ENCODE measurements at places on chromosomes 2 and 18.

DNA sequence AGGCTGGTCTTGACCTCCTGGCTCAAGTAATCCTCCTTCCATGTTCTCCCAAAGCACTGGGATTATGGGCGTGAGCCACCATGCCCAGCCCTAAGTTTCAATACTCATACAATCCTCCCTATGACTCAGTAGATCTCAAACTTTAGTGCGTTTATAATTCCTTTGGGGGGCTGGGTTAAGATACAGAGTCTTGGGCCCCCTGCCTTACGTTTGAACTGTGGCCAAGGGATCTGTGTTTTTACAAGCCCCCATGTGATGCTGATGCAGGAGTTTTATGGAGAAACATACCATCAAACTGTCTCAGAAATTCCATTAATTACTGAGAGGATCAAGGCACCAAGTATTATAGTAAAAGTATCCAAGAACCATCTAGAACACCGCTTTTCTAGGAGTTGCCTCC is 38.2 kb upstream of the FAM136A start:
- DNase-seq = no peak

DNA sequence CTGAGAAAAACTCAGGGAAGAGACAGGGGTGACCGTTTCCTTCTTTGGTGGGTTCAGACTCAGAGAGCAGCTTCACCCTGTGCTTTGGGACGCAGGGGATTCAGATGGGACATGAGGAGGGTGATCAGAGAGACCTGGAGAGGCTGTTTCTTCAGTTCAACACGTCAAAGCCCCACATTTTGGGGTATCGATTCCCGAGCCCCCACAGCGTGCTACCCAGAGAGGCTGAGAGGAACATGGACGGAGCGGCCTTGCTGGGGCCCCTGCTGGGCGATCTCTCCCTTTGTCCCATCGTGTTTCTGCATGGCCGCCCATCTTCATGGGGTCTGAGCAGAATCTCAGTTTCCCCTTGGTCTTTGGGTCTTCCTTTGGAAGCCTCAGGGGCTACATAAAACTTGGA is 38.2 kb upstream of the PXDN start:
- no peak for DNase-seq

- peak; percentile 36 for DNase-seq
Measured at GRCh38 chr18:78242254-78242643, 737.4 kb upstream of the SALL3 start.

DNA sequence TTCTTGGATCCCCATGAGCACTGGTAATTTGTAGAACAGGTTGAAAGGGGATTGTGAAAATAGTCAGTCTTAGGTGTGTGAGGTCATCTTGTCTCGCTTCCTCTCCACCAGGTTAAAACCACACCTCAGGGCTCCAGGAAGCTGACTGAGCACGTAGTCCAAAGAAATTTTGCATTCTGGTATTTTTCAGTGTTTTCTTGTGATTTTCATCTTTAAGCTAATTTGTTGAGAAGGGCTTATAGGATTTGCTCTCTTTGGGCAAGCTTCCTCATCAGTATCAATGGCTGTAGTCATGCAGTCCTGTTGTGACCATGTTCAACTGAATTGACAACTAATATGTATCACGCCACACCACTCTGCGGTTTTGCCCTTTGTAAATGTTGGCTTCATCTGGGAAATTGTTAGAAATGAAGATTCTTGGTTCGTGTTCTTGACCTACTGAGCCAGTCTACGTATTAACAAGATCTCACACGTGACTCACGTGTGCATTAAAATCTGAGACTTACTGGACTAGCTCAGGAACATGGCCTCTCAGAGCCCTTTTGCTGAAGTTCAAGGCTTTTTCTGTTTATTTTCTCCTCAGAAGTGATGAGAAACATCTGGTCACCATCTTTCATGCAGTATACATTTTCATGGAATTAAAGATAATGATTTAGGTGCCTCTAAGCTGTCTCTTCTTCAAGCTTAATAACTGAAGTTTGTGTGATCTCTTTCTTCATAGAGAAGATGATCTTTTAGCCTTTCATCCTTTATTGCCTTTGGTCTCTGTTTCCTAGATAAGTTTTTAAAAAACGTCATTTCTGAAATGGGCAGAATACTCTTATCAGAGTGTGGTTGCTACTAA is 32.8 kb downstream of the FMNL2 start:
- peak; percentile 27 for DNase-seq

DNA sequence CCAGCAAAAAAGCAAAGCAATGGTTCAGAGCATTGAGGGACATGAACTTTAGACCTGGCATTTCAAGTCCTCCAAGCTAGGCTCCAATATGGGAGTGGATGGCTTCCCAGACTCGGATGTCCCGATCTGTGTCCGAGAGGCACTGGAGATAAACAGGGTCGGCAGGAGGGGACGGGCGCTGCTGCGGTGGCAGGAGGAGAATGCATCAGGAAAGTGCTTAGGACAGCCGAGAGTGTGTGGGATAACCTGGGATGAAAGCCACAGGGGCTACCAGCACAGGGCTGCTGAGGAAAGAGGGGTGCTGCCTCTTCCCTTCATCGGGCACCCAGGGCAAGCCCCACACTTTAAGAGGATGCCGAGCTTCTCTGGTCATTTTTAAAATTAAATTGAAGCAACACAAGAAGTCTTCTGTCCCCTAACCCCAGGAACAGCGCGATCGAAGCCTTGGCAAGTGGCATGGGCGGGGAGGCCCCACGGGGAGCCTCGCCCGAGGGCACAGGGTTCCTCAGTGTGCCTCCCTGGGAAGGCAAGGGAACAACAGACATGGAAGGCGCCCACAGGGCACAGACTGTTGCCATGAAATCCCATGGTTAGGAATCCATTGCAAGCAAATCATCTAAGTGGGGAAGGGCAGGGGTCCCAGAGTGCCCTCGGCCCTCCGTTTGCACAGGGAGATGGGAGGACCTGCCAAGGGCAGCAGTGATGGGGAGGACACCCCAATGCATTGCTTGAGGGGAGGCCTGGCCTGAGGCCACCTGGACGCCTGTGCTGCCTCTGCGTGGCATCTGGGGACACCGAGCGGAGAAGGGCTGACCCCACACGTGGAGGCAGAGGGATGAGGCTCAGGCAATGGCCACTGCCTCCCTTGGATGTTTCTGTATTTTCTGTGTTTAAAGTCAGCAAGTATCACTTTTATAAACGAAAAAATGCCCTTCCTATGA is 78.5 kb upstream of the GPC1 start:
- no peak for DNase-seq

DNA sequence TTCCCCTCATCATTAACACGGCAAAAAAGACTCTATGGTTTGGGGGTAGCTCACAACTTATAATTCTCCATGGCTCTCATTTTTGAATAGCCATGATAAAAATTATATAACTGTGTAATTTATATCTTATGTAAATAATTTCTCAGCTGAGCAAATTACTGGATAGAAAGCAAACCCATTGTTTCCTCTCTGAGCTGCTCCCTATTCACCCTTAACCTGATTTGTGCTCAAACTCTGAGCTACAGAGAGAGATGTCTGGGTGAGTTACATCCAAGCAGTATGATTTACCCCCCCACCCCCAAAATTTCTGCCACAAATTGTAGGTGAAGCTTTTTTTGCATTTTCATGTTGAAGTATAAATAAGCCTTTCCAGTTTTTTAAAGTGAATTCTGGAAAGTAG is 123.7 kb downstream of the TFCP2L1 start:
- no peak for DNase-seq

DNA sequence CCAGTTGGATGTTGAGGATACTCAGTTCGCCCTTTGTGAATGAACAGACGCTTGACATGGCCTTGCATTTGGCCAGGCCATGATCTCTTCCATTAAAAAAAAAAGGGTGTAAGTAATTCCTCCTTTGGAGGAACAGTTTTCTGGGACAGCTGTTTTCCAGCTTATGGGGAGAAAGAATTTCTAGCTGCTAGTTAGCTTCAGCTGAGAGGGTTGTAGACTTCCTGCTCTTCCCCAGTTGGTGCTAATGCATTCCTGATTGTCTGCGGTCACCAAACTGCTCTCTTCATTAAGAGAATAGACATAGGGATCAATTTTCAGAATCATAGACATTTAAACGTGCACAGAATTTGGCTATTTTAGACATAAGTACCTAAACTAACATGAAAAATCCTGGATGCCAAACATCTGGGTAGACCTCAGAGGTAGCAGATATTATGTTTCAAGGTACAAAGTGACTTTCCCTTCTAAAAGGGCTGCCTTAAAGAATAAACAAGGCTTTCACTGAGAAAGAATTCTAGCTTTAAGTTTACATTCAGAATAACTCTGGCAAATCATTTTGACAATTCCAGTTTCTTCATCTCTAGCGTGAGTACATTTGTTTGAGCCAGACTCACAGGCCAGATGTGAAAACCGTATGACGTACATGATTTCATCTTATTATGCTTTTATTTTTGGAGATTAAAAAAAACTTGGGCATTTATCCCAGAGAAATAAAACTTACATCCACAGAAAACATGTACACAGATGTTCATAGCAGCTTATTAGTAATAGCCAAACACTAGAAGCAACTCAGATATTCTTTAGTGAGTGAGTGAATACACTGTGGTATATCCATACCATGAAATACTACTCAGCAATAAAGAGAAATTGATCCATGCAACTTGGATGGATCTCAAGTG is 71.2 kb downstream of the MAIP1 start:
- peak; percentile 31 for DNase-seq

DNA sequence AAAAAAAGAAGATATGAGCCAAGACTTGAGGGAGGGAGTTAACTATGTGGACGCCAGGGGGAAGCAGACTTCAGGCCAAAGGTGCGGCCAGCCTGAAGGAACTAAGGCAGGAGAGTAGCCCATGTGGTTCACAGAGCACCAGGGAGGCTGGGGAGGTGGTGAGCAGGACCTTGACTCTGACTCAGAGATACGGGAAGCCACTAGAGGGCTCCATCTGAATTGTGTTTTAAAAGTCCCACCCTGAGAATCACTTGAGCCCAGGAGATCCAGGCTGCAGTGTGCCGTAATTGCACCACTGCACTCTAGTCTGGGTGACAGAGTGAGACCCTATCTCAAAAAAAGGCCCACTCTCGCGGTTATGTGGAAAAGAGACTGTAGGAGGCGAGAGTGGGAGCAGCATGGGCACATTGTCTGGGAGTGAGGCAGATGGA is 12.3 kb downstream of the CEP192 start:
- DNase-seq = peak; percentile 55

GRCh38 chr2:208253600-208254117 is 1.2 kb downstream of the IDH1 start:
- DNase-seq = peak; percentile 29

DNA sequence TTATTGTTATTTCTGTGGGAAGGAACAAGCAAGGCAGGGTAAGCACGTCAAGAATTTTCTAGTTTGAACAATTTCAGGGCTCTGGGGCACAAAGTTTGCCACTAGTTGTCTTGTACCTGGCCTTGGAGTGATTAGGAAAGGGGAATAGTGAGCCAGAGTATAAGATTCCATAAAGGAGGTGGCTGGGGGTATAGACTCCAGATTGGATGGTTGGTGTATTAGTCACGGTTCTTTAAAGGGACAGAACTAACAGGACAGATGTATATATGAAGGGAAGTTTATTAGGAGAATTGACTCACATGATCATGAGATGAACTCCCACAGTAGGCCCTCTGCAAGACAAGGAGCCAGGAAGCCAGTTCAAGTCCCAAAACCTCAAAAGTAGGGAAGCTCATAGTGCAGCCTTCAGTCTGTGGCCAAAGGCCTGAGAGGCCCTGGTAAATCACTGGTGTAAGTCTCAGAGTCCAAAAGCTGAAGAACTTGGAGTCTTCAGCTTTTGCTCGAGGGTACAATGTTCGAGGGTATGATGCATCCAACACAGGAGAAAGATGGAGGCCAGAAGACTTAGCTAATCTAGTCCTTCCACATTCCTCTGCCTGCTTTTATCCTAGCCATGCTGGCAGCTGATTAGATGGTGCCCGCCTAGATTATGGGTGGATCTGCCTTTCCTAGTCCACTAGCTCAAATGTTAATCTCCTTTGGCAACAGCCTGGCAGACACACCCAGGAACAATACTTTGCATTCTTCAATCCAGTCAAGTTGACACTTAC is 31.5 kb upstream of the PTPRM start:
- DNase-seq = no peak

DNA sequence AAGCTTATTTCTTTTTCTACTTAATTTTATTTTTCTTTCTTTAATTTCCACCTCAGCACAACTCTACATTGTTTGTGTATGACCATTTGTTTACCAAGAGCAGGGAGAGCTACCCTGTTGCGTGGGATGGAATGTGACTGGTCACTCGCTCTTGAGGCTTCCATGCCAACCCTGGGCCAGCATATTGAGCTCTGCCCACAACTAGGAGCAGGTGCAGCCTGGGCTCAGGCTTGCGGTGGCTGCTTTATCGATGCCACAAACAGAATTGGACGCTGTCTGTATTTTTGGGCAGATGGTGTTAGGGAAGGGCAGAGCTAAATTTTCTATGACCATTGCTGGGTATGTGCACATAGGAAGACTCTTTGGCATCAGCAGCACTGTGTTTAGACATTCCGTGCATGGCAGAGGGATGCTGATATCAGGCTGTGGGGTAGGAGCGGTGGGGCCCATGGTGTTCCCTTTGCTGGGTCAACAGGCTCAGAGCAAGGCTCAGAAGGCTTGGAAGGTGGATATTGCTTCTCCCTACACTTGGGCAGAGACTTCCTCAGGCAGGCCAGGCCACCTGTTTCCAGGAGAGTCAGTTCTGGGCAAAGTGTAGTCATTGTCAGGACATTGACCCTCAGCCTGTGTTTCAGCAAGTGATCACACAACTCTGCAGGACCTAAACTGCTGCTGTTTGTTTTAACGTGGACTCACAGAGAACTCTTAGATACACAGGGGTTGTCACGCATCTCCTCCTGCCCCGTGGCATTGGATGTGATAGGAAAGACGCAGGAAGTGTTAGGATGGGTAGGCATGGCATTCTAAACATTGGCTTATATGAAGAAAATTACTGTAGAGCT is 40.2 kb downstream of the TMEM182 start:
- no peak for DNase-seq

- no peak for DNase-seq
Measured at GRCh38 chr18:27400001-27400400, 214.9 kb upstream of the CHST9 start.

DNA sequence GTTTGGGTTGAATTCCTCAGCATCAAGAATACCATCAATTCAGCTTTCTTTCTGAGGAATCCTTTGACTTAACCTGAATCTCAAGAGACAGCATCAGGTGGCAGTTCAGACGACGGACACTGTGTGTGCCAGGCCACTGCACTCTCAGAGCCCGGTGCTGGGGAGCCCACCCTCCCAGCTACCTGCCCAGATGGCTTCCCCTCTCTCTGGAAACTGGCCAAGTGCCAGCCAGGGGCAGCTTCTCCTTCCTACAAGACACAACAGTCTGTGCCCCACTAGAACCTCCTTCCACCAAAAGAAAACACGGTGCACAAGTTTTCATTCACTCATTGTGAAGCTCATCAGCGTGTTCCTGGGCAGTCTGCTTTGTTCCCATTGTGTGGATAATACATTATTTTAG is 28.5 kb downstream of the MAL start:
- no peak for DNase-seq

Measured in adipocyte (in vitro differentiated cells).